Skin of body (tissue), 3 donors: ENCODE measurements at places on chromosomes 3 and 15.

- no peak for DNase-seq
Measured at GRCh38 chr15:48992545-48992944, 28.8 kb upstream of the SHC4 start.

GRCh38 chr3:9223672-9224071, 25.8 kb downstream of the SRGAP3 start:
- DNase-seq = no peak

DNA sequence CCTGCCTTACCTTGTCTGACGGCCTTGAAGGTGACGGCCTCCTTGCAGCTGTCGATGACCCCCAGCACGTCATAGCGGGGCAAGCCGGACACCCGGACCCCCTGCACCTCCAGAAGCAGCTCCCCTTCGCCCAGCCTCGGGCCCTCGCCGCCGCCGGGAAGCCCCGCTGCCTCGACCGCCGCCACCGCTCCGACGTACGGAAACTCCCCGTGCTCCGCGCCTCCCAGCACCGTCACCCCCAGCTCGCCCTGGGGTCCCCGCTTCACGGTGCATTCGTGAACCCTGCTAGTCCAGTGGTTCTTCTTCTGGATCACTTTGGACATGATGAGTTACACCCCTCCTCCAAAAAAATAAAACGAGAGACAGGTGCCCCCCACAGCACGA, 740 bp downstream of the MAGI1 start:
- DNase-seq = no peak

- DNase-seq = no peak
Measured at GRCh38 chr3:186991470-186991869, 61.1 kb downstream of the ST6GAL1 start.

- no peak for DNase-seq
Measured at GRCh38 chr3:156978481-156978961, 152.4 kb downstream of the LEKR1 start.

DNA sequence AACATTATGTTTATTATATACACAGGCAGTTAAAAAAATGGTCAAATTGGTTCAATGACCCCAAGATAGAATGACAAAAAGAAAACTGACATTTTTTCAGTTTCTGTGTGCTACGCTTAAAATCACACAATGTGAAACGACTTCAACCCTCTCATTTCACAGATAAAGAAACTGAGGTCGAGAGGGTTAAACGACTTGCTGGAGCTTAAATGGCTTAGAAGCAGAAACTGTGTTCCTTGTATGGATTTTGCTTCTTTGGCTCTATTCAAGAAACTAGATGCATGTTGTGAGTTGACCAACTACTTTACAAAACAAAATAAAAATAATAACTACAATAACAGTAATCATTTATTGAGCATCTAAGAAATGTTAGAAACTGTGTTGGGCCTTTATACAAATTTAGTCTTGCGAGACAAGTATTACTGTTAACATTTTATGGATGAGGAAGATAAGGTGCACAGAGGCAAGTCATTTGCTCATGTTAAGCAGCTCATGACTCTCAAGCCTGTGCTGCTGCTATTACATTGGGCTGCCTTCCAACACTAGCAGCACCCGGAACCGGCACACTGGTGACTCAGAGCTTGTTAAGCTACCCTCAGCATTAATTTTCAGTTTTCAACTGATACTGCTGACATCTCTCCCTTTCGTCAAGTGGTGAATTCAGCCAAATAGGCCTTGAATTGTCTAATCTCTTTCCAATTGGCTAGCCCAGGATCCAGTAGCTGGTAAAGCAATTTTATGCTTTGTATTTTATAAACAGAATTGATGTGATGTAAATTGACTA, 487.6 kb downstream of the NAALADL2 start:
- DNase-seq = no peak

GRCh38 chr3:144821583-144821982, 850.0 kb downstream of the DIPK2A start:
- peak; percentile 8 for DNase-seq

- DNase-seq = no peak
Measured at GRCh38 chr15:33894193-33894592, 74.1 kb upstream of the CHRM5 start.

- DNase-seq = peak; percentile 22
Measured at GRCh38 chr15:51775967-51776816, 24.8 kb downstream of the TMOD2 start.

- DNase-seq = no peak
Measured at GRCh38 chr3:114741066-114741465, 406.0 kb downstream of the ZBTB20 start.

DNA sequence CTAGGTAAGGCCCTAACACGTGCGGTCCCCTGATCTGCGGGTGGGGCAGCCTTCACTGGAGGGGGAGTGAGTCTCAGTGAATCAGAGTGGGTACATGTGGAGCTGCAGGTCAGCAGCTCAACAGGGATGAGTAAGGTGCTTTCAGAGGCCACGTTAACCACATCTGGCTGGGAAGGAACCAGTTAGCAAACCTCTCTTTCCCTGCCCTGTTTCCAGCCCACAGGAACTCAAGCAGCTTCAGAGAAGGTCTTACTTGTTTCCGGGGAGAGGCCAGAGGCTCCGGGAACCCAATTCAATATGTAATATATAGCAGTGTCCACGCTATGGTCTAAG, 175.3 kb downstream of the XXYLT1 start:
- DNase-seq = no peak

DNA sequence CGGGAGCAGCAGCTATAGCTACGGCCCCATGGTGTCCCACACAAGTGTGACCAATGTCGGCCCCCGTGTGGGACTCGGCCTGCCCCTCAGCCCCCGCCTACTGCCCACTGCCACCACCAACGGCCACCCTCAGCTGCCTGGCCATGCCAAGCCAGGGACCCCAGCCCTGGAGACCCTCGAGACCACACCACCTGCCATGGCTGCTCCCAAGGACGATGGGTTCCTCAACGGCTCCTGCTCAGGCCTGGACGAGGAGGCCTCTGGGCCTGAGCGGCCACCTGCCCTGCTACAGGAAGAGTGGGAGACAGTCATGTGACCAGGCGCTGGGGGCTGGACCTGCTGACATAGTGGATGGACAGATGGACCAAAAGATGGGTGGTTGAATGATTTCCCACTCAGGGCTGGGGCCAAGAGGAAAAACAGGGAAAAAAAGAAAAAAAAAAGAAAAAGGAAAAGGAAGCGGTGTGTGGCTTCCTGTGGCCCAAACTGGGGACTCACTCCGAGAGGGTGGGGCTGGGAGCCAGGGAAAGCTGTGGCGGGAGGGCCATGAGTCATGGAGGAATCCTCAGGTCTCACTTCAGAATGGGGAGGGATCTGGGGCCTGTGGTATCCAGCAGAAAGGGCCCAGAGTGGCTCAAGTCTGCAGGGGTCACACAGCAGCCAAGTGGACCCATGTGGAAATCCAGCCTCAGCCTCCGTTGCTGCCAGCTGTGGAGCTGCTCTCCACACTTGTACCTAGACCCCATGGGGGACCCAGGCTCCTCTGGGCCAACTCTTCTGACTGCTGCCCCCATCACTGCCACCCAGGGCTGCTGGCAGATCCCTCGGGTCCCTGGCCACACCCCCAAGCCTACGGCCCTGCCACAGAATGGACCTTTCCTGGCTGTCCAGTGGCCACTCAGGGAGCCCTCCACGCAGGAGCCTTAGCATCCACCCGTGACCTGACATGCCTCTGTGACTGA, 26.1 kb downstream of the PTH1R start:
- no peak for DNase-seq
